ENCODE measurements at places on chromosomes 11 and 22.
A peak's percentile ranks its signal among the peaks of the same experiment; 100 is the strongest.

- no peak for DNase-seq
These were observed 99.3 kb downstream of the RASSF10 start for GRCh38 chr11:13108416-13108815.

DNA sequence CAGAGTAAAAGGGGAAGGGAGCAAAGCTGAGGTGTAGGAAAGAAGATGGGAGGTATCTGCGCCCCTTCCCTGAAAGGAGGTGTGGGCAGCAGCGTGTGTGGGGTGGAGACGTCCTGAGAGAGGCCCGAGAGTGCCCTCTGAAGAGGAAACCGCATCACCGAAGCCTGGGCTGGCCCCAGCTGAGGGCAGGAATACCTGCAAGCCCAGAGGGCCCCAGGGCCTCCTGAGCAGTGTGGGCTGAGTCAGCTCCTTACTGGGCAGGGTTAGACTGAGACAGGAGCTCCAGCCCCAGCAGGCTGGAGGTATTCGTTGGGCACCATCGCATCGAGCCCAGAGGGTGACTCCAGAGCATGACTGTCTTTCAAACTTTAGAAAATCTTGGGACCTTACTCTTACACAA is 534.0 kb upstream of the B3GAT1 start:
- no peak for DNase-seq

DNA sequence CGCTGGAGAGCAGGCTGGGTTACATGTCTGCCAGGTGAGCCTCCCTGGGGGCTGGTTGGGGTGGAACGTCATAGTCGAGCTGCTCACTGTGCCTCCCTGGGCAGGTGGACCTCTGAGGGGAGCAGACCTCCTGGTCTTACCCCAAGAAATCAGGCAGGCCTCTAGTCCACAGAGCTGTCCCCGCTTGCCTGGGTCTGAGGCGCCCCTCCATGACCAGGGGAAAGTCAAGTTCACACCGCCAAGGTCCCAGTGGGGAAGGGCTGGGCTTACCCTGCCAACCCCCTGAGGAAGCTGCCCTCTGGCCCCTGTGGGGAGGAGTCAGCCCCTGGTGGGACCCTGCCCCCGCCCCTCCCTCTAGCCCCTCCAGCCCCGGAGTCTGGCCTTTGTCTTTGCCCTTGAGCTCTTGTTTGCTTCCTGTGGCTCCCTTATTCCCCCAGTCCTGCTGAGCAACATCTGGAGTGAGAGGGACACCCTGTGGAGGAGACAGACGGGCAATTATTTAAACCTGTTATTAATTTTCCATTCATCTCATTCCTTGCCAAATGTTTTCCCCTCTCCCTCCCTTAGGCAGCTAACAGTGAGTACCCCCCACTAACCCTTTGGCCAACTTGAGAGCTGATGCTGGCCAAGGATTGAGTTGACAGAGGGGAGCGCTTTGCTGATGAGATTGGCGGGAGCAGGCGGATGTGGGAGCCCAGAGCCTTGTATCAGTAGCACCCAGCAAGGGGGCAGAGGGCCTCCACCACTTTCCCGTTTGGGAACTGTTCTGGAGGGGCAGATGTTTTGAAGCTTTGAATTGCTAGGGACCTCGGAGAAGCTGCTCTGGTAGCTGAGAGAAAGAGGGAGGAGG is 83.4 kb downstream of the CEP164 start:
- no peak for DNase-seq

GRCh38 chr22:39091126-39092081 is 5.6 kb upstream of the APOBEC3H start:
- DNase-seq = no peak

- no peak for DNase-seq
These were observed 13.4 kb upstream of the CTSD start for GRCh38 chr11:1776944-1777715.

GRCh38 chr22:50730013-50730891 is 7.8 kb upstream of the ACR start:
- no peak for DNase-seq

GRCh38 chr11:108743851-108744250 is 79.0 kb downstream of the DDX10 start:
- no peak for DNase-seq

GRCh38 chr11:115515647-115516395 is 11.6 kb upstream of the CADM1 start:
- DNase-seq = no peak

DNA sequence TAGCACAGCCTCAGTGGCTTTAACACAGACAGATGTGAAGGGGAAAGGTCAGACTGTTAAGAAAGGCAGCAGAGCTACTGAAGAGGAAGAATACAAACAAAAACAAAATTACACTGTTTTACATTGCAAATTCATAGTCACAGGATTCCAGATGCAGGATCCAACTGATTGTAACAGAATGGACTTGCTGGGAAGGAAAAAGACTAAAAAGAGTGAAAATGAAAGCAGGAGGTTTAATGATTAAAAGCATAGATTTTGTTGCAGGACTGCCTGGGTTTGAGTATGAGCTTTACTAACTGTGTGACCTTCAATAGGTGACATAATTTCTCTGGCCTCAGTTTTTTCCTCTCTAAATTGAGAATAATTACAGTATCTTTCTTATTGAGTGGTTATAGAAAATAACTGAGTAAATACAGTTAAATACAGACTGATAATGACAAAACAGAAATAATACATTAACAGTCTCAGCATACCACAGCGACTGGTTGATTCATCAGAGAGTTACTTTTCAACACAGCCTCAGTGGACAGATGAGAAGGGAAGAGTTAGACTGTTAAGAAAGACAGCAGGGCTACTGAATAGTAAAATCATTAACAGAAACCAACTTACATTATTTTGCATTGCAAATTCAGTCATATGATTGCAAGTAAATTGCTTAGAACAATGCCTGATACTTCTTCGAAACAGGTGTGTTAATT is 704.2 kb upstream of the TENM4 start:
- DNase-seq = no peak

- DNase-seq = no peak
These were observed 504.3 kb downstream of the FAM181B start for GRCh38 chr11:82229341-82229740.

DNA sequence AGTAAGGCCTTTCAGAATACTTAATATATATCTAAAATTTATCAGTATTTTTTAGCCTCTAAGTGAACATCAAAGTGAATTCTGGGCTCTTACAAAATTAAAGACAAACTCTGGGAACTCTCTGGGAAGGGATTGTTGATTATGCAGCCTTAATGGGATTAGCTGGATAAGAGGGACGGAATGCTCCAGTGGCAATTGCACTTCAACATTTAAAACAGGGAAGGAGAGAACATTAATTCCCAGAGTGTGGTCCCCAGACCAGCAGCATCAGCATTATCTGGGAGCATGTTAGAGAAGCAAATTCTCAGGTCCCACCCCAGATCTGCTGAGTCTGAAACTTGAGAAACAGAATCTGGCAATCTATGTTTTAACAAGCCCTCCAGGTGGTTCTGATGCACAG is 46.5 kb downstream of the POLD3 start:
- DNase-seq = no peak

- DNase-seq = no peak
These were observed 1336.9 kb downstream of the BRD1 start for GRCh38 chr22:48490500-48491411.

GRCh38 chr22:29348956-29349355 is 33.5 kb upstream of the RASL10A start:
- DNase-seq = no peak

DNA sequence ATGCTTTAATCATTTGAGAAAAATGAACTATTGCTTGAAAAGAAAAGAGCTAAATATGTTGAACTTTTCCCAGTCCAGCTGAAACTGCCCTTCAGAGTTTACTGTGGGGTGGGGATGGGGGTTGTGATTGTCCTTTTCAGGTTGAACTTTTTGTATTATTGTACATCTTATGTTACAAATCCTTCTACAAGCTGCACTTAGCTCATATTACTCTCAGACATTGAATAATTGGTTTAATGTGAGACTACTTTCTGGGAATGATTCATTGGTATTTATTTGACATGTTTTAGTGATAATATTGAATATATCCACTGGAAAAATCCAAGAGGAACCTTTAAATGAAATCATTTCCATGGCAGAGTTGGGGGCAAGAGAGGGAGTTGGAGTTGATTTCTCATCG is 84.9 kb downstream of the ATXN10 start:
- no peak for DNase-seq

DNA sequence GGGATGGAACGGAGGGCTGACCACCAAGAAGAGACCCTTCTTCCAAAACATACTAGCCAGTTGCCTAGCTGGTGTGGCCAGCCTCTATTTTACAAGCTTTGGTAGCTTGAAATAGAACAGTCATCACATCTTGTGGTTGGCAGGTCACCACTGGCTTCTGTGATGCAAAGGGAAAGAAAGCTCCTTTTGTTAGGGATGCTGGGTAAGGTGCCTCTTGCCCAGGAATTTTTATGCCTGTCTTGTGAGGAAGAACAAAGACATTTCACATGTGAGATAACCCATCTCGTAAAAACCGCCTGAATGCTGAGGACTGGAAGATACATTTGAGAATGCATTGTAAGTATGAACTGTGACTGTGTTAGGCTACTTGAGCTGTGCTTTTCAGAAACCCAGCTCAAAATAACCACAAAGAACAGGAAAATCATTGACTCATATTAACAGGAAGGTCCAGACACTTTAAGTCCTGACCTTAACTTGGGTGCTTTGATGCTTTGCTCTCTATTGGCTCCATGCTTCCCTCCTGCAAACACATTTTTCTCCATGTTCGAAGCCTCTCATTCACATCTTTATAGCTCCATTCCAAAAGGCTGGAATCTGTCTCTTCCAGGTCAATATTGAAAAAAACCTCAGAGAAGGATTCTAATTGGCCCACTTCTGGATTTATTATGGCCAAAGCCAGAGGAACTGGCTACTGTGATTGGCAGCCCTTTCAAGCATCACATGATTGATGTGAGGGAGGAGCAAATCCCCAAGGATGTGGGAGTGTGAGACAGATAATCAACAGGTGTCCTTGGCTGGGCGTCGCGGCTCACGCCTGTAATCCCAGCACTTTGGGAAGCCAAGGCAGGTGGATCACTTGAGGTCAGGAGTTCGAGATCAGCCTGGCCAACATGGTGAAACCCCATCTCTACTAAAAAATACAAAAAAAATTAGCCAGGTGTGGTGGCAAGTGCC is 53.9 kb downstream of the MICAL2 start:
- DNase-seq = no peak

GRCh38 chr11:7949934-7950333 is 8.4 kb upstream of the OR10A3 start:
- DNase-seq = no peak

- DNase-seq = no peak
These were observed 718 bp downstream of the INTS5 start for GRCh38 chr11:62652161-62653006.

DNA sequence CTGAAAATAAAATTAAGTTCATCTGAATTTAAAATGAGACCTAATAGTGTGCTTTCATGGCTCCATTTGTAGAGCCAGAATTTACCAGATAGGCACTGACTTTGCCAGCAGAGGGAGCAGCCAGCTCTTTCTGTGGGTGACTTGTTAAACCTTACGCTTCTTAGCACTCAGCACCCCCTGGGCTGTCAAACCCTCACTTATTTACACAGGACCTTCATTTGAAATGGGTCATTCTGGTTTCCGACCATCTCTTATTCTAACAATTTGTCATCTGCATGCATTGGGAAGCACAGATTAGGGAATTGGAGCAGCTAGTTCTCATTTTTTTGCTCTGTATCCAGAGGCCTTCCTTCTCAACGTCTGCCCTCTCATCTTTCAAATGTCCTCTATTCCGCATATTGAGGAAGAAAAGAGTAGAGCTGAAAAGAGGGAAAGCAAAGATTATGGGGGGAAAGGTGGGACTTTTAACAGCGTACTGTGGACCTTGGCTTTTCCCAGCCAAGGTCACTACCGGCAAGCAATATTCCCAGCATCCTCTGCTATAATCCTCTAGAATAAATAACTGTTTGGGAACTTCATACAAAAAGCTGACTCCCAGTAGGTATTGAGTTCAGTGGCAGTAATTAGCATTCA is 3.1 kb downstream of the ASRGL1 start:
- peak; percentile 56 for DNase-seq

DNA sequence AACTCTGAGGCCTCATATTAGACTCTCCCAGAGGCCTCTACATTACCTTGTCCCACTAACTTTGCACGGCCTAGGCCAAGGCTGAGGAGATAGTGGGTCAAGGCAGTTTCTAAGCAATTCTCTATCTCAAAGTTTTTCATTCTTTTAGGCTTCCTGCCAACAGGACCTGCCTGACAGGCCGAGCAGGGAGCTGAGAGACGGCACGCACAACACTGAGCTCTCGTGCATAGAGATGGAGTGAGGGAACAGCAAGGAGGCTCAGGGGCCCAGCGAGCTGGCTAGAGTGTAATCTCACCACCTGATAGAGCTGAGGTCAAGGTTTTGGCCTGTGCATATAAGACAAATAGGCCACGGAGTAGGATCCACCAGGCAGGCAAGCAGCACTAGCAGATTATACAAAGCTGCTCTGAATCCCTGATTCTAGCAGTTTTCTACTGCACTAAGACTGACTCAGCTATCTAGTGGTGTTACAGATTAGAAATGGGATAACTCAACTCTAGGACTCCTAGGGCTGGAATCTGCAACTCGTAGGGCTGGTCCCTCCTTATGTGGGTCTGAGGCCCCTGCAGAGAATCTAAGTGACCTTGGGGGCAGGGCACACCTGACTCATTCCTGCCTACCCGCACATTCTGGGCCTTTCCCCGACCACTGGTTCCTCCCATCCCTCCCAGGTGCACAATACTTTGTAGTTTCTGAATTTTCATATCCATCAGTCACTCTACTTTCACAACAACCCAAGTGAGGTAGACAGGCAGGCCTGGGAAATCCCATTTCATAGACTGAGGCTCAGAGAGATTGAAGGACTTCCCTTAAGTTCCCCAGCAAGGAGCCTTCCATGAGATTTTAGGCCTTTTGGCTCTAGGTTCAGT is 1.7 kb downstream of the CYB5R2 start:
- no peak for DNase-seq

- DNase-seq = no peak
These were observed 89.6 kb downstream of the PHF21B start for GRCh38 chr22:44920183-44920582.

GRCh38 chr11:20046416-20046815 is 113.9 kb downstream of the DBX1 start:
- no peak for DNase-seq

- DNase-seq = no peak
These were observed 156.7 kb upstream of the KIRREL3 start for GRCh38 chr11:127157225-127157624.

- no peak for DNase-seq
These were observed 215.5 kb downstream of the BUD13 start for GRCh38 chr11:116557282-116557681.

GRCh38 chr11:64447831-64448598 is 89.1 kb downstream of the RPS6KA4 start:
- no peak for DNase-seq

DNA sequence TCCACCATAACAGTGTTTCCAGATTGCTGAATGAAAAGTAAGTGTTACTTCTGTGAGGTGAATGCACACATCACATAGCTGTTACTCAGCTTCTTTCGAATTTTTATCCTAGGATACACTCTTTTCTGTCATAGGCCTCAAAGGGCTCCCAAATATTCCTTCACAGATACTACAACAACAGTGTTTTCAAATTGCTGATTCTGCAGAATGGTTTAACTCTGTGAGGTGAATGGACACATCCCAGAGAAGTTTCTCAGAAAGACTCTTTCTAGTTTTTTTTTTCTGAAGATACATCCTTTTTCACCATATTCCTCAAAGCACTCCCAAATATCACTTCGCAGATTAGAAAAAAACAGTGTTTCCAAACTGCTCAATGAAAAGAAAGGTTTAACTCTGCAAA is 221.1 kb downstream of the OR4A5 start:
- no peak for DNase-seq

- DNase-seq = peak; percentile 74
These were observed 36.0 kb upstream of the CSNK1E start for GRCh38 chr22:38353142-38353629.
